Osteoblast (primary cell): ENCODE measurements at places on chromosomes 1 and 21. TPM values are rescaled to one million over a fixed set of nuclear protein-coding genes. Genes with fewer than 3 reads are reported as not detected.

DNA sequence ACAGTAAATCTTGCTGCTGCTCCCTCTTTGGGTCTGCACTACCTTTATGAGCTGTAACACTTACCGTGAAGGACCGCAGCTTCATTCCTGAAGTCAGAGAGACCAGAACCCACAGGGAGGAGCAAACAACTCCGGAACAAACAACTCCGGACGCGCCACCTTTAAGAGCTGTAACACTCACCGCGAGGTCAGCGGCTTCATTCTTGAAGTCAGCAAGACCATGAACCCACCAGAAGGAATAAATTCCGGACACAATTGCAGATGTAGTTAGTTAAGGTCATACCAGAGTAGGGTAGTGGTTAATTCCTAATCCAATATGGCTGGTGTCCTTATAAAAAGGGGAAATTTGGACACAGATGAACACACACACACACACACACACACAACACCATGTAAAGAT is 37.7 kb downstream of the VTCN1 start:
- no peak overlapping the region for H3K4me3 ChIP-seq
- no peaks in the 10 kb centered on the region for H3K27me3 ChIP-seq
- no peak overlapping the region for H3K27ac ChIP-seq
- no peak for DNase-seq
- no peaks in the 10 kb centered on the region for H3K36me3 ChIP-seq

GRCh38 chr1:56438901-56439551 is 140.3 kb downstream of the PLPP3 start:
- H3K4me1 ChIP-seq, result no peaks in the 10 kb centered on the region
- DNase-seq, result no peak
- H3K36me3 ChIP-seq, result no peaks in the 10 kb centered on the region
- no peaks in the 10 kb centered on the region for H3K27me3 ChIP-seq

The CD164L2 gene
- not detected in 2 replicates for total RNA-seq

The PLPPR4 gene
- total RNA-seq, result 1.5 and 1.8 TPM in 2 replicates

The LCE1E gene
- not detected in 2 replicates for total RNA-seq

DNA sequence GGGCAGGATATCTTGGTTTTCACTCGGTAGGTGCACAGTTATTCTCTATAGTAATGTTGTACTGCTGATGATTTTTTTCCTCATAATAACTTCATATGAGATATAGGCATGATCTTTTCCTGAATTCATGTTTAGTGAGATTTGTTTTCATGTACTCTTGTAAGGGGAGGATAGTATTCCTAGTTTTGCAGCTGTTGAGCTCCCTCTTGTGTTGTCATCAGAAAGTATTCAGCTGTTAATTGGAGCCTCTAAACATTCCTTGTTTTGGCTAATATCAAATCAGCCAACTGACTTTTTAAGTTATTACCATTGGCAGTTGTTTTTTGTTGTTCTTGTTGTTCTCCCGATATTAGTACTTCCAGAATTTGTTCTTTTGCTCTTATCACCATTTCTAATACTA is 24.4 kb downstream of the OR10R2 start:
- no peak overlapping the region for H3K4me3 ChIP-seq
- H3K36me3 ChIP-seq, result no peaks in the 10 kb centered on the region
- DNase-seq, result no peak
- no peaks in the 10 kb centered on the region for H3K4me1 ChIP-seq
- H3K27ac ChIP-seq, result no peak overlapping the region
- no peaks in the 10 kb centered on the region for H3K27me3 ChIP-seq

DNA sequence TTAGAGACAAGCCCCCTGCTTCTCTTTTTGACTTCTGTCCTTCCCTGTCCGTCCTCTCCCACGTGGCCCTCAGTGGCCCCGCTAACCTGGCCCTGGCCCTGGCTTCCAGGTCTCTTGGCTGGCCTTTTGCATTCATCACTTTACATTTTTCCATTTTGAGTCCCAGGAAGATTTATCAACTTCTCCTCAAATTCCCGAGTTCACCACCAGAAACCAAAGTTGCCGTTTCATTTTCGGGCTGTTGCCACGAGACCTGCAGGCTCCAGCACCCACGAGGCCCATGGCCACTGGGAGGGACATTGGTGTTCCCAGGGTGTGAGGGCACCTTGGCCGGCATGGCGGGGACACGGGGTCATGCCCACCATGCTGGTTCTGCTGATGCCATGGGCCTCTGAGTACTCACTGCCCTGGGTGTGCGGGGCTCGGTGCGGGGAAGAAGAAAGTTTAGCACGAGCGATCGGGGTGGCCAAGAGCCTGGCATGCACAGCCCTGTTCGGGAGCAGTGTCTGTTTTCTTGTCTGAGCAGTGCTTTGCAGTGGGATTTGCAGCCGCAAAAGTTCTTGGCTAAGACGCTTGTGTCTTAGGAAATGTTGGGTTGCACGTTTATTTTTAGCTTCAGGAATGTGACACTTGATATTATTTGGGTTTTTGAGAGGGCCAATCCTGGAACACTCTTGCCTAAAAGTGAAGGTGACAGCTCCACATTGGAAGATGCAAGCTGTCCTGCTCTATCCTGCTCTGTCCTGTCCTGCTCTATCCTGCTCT is 40.4 kb upstream of the ADARB1 start:
- H3K36me3 ChIP-seq, result no peaks in the 10 kb centered on the region
- peaks cover 3% of the 10 kb centered on the region for H3K27me3 ChIP-seq
- peaks cover 23% of the 10 kb centered on the region for H3K4me1 ChIP-seq
- peak overlapping the region; percentile 24 for H3K27ac ChIP-seq

DNA sequence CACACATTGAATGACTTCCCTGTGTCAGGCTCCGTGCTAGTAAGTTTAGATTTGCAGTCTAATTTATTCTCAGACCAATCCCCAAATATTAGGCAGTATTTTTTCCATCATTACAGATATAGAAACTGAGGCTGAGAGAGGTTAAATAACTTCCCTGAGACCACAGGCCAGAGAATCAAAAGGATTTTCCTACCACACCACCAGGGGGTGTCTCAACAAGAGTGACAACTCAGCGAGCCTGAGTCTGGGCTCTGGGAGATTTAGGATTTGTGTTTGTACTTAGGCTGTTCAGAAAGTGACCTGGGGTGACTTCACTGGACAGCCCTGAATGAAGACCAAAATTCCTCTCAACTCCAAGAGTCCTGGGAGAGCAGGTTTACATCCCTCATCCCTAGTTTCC is 13.3 kb upstream of the LCE5A start:
- no peaks in the 10 kb centered on the region for H3K27me3 ChIP-seq
- H3K36me3 ChIP-seq, result no peaks in the 10 kb centered on the region
- H3K27ac ChIP-seq, result no peak overlapping the region
- H3K4me1 ChIP-seq, result no peaks in the 10 kb centered on the region
- no peak overlapping the region for H3K4me3 ChIP-seq

The RGS13 gene
- total RNA-seq, result not detected in 2 replicates

DNA sequence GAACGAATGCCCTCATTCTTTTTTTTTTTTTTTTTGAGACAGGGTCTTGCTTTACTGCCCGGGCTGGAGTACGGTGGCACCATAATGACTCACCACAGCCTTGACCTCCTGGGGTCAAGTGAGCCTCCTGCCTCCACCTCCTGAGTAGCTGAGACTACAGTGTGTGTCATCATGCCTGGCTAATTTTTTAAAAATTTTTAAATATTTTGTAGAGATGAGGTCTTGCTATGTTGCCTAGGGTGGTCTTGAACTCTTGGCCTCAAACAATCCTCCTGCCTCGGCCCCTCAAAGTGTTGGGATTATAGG is 69.4 kb downstream of the ALG14 start:
- no peaks in the 10 kb centered on the region for H3K36me3 ChIP-seq
- no peak overlapping the region for H3K4me3 ChIP-seq
- DNase-seq, result no peak
- H3K27ac ChIP-seq, result no peak overlapping the region
- no peaks in the 10 kb centered on the region for H3K27me3 ChIP-seq

The OR10X1 gene
- not detected in 2 replicates for total RNA-seq

DNA sequence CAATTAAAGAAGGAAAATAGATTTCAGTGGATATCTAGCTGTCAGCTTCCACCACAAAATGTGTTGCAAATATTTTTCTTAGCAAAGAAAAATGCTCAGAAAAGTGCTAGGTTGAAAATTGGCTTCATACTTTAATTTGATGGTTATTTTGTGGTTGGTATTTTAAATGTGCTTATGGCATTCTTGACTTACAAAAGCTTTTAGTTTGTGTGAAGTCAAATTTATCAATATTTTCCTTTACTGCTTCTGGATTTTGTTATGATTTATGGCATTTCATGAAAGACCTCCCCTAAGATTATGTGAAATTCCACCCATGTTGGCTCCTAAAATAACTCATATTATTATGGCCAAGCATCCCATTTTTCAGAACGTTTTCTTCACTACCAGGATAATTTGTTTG is 51.5 kb downstream of the PSMG1 start:
- peaks cover 18% of the 10 kb centered on the region for H3K27me3 ChIP-seq
- H3K27ac ChIP-seq, result no peak overlapping the region
- DNase-seq, result no peak
- H3K4me1 ChIP-seq, result no peaks in the 10 kb centered on the region
- H3K4me3 ChIP-seq, result no peak overlapping the region

DNA sequence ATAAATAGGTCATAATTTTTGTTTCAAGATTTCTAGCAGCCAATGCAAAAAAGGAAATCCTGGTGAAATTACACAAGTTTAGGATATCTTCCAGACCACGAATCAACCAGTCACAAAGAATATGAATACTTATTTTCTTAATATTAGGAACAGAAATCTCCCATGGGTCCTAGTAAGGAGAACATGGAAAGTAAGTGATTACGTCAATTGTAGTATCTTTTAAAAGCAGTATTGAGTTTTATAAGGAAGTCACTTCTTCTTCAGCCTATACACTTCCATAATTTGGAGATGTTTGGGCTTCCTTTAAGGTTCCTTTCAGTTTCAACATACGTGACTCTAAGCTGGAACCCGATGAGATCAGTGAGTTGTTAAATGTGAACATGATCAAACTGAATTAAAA is 534.5 kb downstream of the USP25 start:
- peak overlapping the region; percentile 2 for H3K27ac ChIP-seq
- peak overlapping the region; percentile 29 for H3K4me3 ChIP-seq
- no peaks in the 10 kb centered on the region for H3K4me1 ChIP-seq
- H3K27me3 ChIP-seq, result no peaks in the 10 kb centered on the region
- no peaks in the 10 kb centered on the region for H3K36me3 ChIP-seq

DNA sequence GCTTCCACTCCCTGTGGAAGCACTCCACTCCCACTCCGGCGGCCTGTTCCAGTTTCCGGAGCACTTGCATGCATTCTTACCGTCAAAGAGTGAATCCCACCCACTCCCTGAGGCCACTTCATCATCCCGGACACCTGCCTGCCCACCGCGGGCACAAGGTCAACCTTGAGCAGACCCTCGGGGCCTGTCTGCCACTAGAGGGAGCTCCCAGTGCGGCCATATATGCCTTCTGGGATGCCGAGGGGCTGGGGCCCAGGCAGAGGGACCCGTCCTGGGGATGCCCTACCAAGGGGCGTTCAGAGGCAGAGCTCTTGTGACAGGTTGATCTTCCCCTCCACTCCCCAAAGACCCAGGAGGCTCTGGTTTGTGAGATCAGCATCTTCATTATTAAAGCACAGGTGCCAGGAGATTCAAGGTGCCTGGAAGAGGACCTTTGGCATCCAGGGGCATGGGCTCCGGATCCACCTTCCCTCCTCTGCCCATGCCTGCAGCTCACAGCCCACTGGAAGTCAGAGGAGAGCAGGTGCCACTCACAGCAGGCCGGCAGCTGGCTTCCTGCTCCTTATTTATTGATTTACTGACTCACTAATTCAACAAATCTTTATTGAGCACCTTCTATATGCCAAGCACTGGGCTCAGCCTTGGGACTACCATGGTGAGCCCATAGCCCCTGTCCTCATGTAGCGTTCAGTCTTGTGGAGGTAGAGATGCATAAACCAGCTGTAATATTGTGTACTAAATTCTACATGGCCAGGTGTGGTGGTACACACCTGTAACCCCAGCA is 47.3 kb downstream of the UBIAD1 start:
- H3K36me3 ChIP-seq, result no peaks in the 10 kb centered on the region
- DNase-seq, result peak; percentile 78
- peaks cover 4% of the 10 kb centered on the region for H3K27me3 ChIP-seq
- H3K4me3 ChIP-seq, result no peak overlapping the region

The B3GALT5 gene
- total RNA-seq, result under 0.01 TPM in 2 replicates

DNA sequence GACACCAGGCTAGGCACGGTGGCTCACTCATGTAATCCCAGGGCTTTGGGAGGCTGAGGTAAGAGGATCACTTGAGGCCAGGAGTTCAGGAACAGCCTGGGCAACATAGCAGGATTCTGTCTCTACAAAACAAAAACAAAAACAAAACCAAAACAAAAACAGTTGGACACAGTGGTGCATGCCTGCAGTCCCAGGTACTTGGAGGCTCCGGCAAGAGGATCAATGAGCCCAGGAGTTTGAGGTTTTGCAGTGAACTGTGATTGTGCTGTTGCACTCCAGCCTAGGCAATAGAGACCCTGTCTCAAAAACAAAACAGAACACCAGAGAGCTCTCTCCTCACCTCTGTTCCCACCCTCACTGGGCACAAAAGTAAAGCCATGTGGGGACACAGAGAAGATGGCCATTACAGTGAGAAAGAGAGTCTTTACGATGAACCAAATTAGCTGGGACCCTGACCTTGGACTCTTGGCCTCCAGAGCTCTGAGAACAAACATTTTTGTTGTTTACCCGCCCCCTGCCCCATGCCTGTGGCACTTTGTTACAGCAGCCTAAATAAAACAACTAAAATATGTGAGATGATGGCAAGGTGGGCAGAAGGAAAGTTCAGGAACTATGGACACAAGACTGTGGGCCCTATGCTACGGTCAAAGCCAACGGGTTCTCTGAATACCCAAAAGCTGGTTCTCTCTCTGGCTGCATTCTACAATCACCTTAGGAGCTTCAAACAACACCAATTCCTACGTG is 9.8 kb downstream of the NADK start:
- no peaks in the 10 kb centered on the region for H3K4me1 ChIP-seq
- H3K27me3 ChIP-seq, result no peaks in the 10 kb centered on the region
- H3K36me3 ChIP-seq, result peaks cover 14% of the 10 kb centered on the region
- peak; percentile 15 for DNase-seq
- H3K27ac ChIP-seq, result no peak overlapping the region

DNA sequence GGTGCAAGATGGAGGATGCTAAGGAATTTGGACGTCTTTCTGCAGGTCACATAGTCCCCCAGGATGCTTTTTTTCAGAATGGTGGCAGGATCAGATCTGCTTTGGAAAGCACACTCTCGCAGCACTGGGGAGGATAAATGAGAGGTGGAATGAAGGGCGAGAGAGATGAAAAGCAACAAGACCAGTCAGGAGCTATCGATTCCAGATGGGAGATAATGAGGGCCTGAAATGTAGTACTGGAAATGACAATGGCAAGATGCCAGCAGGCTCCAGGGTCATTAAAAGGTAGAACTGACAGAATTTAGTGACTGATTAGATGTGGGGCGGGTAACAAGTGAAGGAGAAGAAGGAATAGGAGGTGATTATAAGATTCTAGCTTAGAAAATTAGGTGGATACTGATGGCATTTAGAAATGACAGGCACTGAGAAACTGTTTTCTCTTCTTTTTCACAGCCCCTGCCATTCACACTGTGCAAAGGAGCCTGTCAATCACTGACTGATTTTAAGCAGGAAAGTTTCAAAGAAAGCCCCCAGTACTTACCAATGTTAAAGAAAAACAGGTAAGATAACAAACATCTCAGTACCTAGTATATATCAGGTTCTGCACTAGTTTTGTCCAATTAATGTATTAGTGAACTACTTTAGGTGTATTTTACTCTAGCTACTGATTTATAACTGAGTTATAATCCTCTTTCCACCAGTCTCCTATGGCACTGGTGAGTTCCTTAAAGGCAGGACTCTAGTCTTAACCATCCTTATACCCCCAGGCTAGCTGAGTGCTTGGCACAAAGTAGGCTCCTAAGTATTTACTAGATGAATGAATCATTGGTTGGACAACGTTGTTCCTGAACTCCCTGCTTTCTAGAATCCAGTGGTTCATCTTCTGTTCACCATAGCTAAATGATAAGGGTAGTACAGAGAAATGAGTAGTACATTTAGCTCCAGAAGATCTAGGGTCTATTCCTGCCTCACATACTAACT is 9.2 kb downstream of the PIGM start:
- H3K4me1 ChIP-seq, result peaks cover 14% of the 10 kb centered on the region
- no peak overlapping the region for H3K4me3 ChIP-seq
- no peak for DNase-seq
